ENCODE measurements at places on chromosomes 7 and 10.

DNA sequence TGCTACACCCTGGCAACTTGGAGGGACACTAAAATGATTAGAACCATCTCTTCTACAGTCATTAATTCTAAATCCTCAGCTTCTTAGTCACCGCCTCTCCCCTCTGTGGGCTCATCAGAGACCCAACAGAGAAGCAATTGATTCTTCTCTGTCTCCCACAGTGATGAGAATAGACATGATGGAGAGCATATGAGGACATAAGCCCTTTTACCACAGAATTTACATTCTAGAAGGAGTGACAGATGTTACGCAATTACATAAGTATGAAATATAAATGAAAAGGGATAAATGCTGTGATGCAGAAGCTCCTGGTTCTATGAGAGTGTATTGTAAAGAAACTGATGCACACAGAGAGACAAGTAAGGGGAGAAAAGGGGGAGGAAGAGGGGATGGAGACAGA lies 18.1 kb upstream of the ABCB5 start:
- no peak for DNase-seq

- DNase-seq, result no peak
Observed at GRCh38 chr10:71230656-71231025, 18.3 kb downstream of the UNC5B start.

DNA sequence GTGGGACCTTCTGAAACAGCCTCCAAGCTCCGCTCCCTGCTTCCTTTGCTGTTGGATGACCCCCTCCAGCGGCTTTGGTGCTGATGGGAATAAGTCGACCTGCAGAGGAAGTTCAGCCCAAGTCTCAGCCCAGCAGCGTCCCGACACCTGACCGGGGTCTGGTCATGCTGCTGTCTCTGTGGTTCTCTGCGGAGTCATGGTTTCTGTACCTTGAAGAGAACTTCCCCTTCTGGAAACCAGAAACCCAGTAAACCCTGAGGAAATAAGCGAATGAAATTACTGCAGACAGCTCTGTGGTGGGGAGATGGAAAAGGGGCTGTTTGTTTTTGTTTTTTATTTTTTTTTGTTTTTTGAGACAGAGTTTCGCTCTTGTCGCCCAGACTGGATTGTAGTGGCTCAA lies 18.3 kb upstream of the ZNF12 start:
- no peak for DNase-seq

- DNase-seq, result no peak
Observed at GRCh38 chr7:12909483-12909882, 222.1 kb downstream of the ARL4A start.

DNA sequence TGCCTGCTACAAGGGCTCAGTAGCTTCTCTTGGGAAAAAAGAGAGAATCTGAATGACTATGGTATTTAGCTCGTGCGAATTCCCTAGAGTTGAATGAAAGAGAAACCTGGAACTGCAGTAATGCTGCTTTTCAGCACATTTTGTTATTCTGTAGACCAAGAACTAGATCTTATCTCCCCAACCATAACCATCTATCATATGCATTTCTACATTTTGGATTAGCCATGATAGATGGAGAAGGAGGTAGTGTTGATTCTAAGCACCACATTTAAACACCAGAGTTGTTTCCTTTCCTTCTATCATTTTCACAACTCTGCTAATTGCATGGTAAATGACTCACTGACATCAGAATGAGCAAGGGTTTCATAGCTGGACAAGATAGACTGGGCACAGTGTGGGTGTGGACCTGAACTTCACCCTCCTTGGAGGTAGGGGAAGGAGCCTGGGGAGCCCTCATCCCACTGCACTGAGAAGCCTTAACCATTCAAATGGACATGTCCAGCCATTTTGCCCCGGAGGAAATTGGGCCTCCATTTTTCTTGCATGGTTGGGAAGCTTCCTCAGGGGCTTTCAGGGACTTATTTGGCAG lies 55.3 kb upstream of the BMPER start:
- no peak for DNase-seq

DNA sequence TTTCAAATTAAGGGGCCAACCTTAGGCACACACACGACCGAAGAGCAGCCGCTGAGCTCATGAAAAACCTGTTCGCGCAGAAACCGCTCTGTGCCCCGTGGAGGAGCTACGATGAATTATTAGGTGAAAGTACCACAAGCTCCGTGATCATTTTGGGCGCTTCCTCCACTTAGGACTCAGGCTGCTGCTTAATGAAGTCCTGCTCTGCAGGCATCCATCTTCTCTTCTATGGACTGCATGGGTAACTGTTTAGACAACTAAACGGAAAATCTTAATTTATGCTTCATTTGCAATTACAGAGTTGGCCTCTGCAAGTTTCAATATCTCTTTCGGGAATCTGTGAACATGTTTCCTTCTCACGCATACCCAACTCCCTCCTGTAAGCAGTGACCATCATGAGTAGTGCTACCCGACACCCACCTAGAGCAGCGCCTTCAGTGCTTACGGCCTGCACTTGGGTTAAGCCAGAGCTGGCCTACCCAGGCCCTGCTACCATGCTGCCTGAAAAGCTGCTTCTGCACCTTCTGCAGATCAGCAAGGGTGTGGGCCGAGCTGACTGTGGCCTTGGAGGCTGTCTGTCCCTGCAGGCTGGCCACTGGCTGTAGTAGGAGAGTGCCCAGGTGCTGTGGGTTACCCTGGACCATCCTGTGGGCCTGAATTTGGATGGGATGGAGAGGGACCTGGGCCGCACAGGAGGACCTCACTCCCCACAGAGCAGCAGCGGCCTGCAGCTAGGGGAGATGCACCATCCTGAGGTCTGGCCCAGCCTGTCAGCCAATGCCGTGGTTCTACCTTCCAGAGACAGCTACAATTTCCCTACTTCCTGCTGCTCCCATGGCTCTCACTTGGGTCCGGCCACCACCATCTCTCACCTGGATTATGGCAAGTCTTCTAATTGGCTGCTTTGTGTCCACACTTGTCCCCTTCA lies 36.0 kb downstream of the GNA12 start:
- DNase-seq, result no peak

DNA sequence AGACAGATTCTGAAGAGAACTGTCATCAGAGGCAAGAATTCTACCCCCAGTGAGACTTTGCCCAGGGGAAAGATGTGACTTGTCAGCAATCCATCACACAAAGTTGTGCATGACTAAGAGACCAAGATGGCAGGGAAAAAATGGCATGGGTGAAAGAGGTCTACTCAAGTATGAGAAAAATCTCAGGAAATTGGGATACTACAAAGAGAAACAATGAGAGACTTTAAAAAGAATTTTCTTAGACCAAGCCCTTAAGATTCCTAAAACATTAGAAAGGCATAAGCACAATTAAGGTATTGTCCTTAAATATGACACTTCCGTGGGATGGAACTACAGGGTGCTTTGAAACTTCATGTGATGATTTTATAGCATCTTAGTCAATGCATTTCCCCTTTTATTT lies 45.6 kb upstream of the PDE1C start:
- DNase-seq, result no peak

GRCh38 chr7:138979226-138979979 lies 1.8 kb downstream of the KIAA1549 start:
- DNase-seq, result no peak

GRCh38 chr7:132501956-132502355 lies 74.3 kb downstream of the PLXNA4 start:
- DNase-seq, result no peak

GRCh38 chr10:131747791-131748190 lies 153.0 kb upstream of the PPP2R2D start:
- DNase-seq, result no peak

GRCh38 chr10:29486433-29486832 lies 148.3 kb downstream of the SVIL start:
- DNase-seq, result no peak

DNA sequence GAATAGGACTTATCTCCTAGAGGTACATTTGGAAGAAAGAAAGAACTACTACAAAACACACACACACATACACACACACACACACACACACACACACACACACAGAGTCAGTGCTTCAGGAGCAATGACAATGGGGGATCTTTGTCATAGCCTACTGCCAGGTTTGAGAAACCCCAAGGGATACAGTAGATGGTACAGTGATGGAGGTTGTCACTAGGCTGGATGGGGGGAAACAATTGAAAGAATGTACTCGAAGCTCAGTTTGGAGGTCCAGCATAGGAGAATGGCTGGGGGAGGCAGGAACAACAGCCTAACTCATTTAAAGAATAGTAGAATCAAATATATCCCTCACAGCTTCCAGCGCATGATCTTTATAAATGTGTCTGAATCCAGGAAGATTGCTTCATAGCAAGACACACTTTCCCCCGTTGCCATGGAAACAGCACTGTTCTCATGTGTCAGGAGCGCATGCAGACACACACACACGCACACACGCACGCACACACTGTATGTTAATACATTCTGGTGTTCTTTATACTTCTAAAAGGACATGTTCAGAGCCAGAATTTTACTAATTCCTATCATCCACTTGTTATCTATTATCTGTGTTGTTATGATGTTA lies 32.6 kb upstream of the ZNRF2 start:
- no peak for DNase-seq

DNA sequence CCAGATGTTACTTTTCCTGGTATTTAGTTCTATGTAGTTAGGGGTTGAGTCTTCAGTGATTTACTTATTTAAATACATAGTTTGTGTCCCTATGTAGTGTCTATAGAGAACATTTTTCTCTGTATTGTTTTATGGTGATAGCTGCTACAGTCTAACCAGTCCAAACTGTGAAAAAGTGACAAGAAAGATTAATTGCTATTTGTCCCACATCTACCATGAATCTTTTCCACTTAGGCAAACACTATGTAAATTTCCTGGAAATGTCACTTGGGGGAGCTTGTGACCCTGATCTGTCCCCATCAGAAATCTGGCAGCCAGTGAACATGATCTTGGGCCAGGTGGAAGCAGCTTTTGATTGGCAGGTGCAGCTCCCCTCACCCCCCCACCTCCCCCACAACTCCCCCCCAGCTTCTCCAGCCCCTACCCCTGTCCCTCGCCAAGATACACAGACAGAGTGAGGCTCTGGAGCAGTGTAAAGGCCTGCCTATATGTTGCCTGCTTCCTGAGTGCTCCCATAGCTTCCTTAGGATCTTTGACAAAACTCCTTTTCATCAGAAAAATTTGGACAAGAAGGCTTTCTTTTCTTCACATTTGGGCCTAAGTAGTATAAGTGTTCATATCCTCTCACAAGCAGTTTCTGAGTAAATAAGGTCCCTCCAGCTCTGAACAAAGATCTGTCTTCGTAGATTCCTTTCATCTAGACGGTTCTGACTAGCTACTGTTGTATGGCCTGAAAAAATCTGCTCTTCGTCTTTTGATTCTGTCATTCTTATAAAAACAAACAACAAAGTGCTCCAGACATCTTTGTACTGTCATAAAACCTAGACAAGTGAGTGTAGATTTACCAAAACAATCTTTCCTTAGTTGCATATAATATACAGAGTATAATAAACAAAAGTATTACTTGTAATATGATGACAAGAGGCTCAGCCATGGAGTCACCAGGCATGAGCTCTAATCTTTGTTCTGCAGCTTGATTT lies 31.5 kb upstream of the SLC13A1 start:
- no peak for DNase-seq

DNA sequence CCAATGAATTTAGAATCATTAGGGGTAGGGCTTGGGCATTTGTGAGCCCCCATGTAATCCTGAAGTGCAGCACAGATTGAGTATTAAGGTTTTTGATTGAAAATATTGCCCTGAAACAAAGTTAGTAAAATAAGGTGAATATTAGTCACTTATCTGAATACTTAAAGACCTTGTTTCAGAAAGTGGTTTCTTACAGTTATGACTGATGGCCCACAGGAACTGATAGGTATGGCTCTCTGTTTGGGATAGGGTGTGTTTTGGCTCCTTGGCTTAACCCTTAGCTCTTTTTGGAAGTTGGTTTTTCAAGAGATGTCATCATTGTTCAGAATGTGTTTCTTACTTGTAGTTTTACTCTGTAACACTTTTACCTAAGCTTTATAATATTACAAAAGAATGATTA lies 34.8 kb downstream of the MDFIC start:
- DNase-seq, result no peak

DNA sequence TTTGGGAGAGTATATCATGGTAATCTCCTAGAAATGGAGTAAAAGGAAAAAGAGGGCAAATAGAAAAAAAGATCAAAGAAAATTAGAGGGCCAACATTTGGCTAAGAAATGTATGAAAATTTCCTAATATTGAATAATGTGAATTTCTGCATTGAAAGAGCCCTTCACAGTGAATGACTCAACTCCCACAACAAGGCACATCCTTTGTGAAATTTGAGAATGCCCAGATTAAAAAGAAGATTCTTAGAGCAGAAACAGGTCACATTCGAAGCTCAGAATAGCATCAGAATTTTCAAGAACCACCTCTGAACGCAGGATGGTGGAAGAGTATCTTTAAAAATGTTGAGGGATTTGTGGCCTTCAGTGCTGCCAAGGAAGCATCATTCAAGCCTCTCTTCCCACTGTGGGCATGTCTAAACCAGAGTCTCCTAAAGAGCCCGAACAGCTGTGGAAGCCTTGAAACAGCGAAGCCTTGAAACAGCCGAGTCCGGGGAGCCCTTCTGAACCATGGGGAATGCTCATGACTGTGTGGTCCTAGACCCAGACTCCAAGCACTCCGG lies 43.6 kb downstream of the GUSB start:
- no peak for DNase-seq

GRCh38 chr7:106866298-106867281 lies 1.5 kb downstream of the PIK3CG start:
- DNase-seq, result no peak

- no peak for DNase-seq
Observed at GRCh38 chr10:3217301-3217700, 44.7 kb upstream of the PITRM1 start.

GRCh38 chr7:130667593-130668257 lies 823 bp downstream of the COPG2 start:
- no peak for DNase-seq

DNA sequence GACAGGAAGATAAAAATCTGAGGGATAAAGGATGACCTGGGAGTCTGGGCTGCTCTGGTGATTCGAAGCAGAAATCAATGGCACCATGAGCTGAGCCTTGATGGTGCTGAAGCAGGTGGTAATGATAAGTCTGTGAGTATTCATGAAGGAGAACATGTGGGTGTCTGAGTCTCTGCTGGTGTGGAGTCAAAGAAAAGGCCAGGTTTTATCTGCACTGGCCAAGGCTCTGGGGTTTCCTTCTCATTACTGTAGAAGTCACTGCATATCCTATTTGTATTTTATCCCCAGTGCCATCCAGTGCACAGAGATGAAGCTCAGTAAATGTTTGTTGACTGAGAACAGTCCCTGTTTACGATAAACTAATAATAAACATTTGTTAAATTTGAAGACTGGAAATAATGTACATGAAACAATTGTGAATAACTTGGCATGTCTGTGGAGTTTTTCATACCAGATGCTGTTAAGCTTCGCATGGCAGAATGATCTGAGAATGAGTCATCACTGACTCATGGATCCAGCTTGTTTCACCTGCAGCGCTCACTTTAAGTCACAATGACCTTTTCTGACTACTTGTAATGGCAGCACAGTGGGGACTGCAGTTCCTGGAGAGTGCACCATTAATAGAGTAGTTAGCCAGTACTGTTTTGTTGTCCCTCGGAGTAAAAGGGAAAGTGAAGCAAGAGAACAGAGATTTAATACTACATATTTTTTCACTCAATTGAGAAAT lies 538.5 kb downstream of the HTR7 start:
- no peak for DNase-seq

Data from central memory CD8-positive, alpha-beta T cell (primary cell).